ENCODE measurements at places on chromosomes 12 and 14.

- H3K4me1 ChIP-seq: no peaks in the 10 kb centered on the region
- no peak overlapping the region for H3K27ac ChIP-seq
- no peaks in the 10 kb centered on the region for H3K27me3 ChIP-seq
- no peak for DNase-seq
- H3K36me3 ChIP-seq: no peaks in the 10 kb centered on the region
Measured at GRCh38 chr14:59564366-59564765, 12.2 kb downstream of the CCDC175 start.

- H3K27ac ChIP-seq: peak overlapping the region; percentile 95
- H3K27me3 ChIP-seq: no peaks in the 10 kb centered on the region
- H3K36me3 ChIP-seq: no peaks in the 10 kb centered on the region
- peak overlapping the region; percentile 48 for H3K4me3 ChIP-seq
- DNase-seq: peak; percentile 98
Measured at GRCh38 chr12:14257734-14258574, 107.5 kb upstream of the ATF7IP start.

GRCh38 chr12:8819666-8819980 lies 2.8 kb upstream of the A2ML1 start:
- H3K36me3 ChIP-seq: no peaks in the 10 kb centered on the region
- H3K4me1 ChIP-seq: no peaks in the 10 kb centered on the region
- H3K4me3 ChIP-seq: no peak overlapping the region
- DNase-seq: no peak
- H3K27ac ChIP-seq: no peak overlapping the region

- H3K27me3 ChIP-seq: no peaks in the 10 kb centered on the region
- H3K36me3 ChIP-seq: no peaks in the 10 kb centered on the region
- no peak for DNase-seq
- H3K4me3 ChIP-seq: no peak overlapping the region
- H3K4me1 ChIP-seq: peaks cover 10% of the 10 kb centered on the region
- H3K27ac ChIP-seq: no peak overlapping the region
Measured at GRCh38 chr12:62930546-62931425, 4.2 kb downstream of the PPM1H start.

GRCh38 chr14:75088566-75089373 lies 19.3 kb downstream of the ZC2HC1C start:
- H3K36me3 ChIP-seq: peaks cover 59% of the 10 kb centered on the region
- H3K4me3 ChIP-seq: no peak overlapping the region
- H3K4me1 ChIP-seq: no peaks in the 10 kb centered on the region
- no peaks in the 10 kb centered on the region for H3K27me3 ChIP-seq

GRCh38 chr12:82507686-82508085 lies 149.4 kb downstream of the METTL25 start:
- DNase-seq: no peak
- H3K36me3 ChIP-seq: no peaks in the 10 kb centered on the region
- no peaks in the 10 kb centered on the region for H3K27me3 ChIP-seq
- H3K4me3 ChIP-seq: no peak overlapping the region
- no peaks in the 10 kb centered on the region for H3K4me1 ChIP-seq
